ENCODE measurements at places on chromosomes 5 and 9.
A peak's percentile ranks its signal among the peaks of the same experiment; 100 is the strongest.

DNA sequence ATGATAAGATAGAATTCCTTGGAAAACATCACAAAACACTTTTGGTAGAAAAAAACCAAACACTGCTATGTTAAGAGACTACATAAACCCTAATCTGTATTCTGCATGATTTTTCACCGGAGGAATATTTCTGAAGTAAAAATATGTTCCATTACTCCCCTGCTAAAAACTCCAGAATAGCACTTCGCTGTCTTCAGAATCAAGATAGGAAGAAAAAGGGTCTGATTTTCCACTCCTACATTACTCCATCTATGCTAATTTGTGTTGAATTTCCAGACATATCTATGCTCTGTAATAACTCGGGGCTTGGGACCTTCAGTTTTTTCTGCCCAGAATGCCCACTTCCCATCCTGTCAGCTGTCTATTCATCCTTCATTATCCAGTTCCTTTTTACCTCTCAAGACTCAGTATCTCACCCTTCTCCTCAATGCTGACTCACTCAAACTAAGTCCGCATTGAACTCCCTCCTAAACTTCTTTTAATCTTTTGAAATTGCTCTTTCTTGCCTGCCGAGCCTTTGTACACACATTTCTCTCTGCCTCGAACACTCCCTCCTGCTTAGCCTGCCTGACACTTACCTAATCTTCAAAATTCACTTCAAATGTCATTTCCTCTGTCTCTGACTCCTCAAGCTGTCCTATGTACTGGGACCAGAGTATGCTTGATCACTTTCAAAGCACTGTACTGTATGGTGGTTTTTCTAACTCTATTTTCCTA, 171.0 kb downstream of the ARRDC3 start:
- DNase-seq, result no peak

DNA sequence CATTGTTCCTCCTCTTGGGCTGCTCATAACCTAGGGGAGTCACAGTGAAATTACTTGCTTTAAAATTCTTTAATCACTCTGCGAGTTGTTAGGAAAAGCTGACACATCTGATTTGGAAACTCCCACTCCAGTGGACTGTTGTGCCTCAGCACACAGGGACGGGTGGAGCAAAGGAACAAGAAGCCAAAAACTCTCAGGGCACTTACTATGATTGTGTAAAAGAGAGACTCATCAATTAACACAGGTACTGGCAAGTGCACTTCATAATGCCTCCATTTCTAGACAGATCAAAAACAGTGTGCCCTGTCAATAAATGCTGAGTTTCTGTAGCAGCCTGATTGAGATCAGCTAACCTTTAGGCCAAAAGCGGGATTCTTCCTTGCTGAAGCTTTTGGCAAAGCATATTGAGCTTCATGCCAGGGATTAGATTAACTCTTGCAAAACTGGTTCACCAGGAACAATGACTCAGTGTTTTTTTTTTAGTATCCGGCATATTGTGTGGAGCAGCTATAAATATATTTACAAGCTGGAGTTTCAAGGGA, 55.9 kb downstream of the TMC1 start:
- no peak for DNase-seq

DNA sequence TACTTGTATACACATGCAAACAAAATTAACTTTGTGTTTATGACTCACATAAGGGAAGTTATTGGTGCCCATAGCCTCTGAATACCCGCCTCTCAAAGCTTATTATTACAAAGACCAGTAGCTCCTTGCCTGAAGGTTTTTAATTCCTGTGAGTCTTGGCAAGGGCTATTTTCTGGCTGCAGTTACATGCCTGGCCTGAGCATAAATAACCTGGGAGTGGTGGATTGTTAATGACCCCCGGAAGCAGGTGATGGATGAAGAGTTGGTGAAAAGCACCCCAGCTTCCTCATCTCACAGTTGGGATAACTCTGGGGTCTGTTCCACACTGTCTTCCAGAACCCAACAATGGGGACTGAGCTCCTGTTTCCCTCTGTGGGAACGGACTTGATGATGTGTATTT, 594.5 kb downstream of the PDE4D start:
- no peak for DNase-seq

DNA sequence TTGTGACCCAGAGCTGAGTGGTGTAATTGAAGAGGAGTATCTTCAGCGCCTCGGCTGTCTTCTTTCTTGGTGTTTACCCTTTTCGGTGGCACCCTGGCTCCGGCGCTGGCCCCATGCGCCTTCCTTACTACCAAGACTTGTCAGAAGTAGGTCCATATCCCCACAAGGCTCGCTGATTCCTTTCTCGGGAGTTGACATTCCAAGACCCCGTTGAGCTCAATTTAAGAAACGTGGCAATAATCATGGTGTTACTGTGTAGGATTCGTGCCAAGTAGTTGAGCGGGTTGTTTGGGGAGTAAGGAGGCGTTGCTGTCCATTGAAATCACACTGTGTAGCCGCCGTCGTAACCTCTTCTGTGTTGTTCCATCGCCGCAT, 795 bp downstream of the NDUFAF2 start:
- DNase-seq, result peak; percentile 27

GRCh38 chr5:135246923-135247795, 151.9 kb downstream of the MACROH2A1 start:
- DNase-seq, result no peak

DNA sequence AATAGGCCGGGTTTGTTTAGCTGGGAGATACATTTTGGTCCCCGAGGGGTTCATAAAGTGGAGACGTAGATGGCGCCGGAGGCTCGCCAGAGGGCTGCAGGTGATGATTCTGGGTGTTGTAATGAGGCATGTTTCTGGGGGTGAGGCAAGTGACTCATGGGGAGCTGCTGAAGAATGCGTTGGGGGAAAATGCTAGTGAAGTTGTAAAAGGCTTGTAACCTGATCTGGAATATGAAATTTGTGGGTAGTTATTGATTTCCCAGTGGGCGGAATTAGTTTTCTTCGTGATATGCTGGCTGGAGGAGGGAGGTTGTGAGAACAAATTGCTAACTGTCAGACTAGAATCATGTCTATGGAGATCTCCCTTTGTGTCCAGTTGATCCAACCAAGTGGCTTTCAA, 158.3 kb downstream of the DOCK2 start:
- no peak for DNase-seq

DNA sequence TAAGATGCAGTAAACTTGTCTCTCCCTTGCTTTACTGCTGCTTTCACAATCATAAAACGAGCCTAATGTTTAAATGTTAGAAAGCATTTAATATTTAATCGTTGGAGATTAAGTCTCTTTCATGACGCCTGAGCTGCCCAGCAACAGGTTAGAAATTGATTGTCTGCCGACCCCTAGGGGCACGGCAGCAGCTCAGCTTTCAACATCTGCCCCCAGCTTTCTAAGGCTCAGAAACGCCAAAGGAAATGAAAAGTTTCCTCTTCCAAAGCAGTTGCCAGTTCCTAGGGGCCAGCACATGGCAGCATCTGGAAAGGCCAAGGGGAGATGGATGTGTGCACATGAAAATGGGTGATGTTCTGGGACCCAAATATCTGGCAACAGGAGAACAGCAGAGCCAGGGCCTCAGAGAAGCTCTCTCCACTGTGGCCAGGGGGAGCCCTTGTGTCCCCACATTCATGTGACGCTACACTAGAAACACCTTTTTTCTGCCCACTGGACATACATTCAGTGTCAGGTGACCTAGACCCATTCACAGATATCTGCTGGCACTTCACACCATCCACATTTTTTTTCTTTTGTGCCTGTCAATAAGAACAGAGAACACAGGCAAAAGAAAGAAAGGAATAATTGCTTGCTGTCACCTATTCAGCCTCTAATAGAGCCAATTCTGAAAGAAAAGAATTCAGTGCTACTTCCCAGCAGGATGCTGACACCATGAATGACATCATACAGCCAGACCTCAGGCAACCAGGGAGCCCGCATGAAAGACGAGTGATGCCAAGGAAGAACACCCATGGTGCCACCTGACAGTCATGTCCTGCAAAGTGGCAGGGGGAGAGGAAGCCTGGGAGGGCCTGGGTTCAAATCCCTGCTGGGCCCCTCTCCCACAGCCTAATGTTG, 205.0 kb upstream of the TAS2R1 start:
- no peak for DNase-seq

- DNase-seq, result no peak
Observed at GRCh38 chr5:91048073-91048472, 335.0 kb downstream of the ARRDC3 start.

- no peak for DNase-seq
Observed at GRCh38 chr5:32165597-32165996, 8.5 kb downstream of the GOLPH3 start.

GRCh38 chr9:108743416-108743815, 112.4 kb downstream of the ACTL7B start:
- DNase-seq, result peak; percentile 89

- no peak for DNase-seq
Observed at GRCh38 chr9:89491694-89492093, 6.2 kb downstream of the SEMA4D start.

GRCh38 chr5:126456217-126456820, 33.1 kb downstream of the GRAMD2B start:
- DNase-seq, result no peak

DNA sequence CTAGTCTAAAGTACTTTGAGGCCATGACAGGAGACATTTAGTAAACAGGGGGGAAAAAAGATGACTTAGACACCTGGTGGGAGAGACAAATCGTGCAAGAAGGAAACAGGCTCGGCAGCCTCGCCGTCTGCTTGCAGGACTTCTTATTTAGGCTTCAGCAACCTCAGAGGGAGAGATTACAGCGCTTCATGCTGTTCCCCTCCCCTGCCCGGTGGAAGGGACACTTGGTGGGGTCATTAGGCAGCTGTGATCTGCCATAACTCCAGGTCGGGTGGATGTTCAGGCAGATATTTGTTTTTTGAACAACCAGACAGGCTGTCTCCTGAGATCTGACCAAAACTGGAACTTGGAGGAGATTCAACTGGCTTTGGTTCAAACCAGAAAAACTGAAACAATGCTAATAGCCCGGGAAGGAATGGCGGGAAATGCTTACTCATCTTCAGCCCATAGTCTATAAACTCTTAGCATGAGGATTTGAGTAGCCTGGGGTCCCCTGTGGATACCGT, 38.1 kb upstream of the CD180 start:
- DNase-seq, result peak; percentile 1

- no peak for DNase-seq
Observed at GRCh38 chr9:81585191-81585763, 104.1 kb downstream of the TLE1 start.

Data from NCI-H2171 treated with DMSO at 0.1 percent for 48 hours (cell line).